GM12864 (cell line): ENCODE measurements at places on chromosomes 2 and 18.

- DNase-seq, result no peak
These were observed 448.3 kb downstream of the SOX11 start for GRCh38 chr2:6140509-6140908.

GRCh38 chr2:176683618-176684111 lies 414.4 kb downstream of the MTX2 start:
- no peak for DNase-seq

DNA sequence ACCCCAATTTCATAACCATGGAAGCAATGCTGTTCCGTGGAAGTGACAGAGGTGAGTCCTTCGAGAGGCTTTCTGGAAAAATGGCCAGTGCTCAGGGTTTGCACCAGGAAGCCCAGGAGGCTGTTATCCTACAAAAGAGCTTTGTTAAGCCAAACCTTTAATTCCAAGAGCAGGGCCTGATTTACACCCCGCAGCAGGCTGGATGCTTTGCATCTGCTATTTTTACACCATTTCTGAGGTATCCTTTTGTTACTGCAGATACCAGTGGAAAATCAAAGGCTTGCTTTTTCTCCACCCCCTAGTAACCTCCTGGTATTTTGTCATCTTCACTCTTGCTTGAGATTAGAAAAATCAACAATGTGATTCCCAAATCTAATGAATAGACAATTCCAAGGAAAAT lies 380.6 kb downstream of the SOX11 start:
- DNase-seq, result no peak

GRCh38 chr2:98747888-98748287 lies 17.0 kb upstream of the MGAT4A start:
- DNase-seq, result no peak

DNA sequence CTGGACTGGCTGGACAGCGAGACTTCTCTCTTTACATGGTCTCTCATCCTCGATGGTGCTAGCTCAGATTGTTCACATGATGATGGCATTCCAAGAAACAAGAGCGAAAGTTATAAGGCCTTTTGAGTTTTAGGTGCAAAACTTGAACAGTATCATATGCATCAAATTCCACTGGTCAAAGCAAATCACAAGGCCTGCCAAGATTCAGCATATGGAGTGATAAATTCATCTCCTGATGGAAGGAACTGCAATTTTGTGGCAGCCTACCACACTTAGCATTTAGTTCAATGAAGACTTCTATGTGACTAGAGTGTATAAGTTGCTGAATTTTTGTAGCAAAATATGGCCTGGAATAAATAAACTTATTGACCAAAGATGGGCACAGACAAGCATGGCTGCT lies 194.0 kb upstream of the EPC2 start:
- no peak for DNase-seq

DNA sequence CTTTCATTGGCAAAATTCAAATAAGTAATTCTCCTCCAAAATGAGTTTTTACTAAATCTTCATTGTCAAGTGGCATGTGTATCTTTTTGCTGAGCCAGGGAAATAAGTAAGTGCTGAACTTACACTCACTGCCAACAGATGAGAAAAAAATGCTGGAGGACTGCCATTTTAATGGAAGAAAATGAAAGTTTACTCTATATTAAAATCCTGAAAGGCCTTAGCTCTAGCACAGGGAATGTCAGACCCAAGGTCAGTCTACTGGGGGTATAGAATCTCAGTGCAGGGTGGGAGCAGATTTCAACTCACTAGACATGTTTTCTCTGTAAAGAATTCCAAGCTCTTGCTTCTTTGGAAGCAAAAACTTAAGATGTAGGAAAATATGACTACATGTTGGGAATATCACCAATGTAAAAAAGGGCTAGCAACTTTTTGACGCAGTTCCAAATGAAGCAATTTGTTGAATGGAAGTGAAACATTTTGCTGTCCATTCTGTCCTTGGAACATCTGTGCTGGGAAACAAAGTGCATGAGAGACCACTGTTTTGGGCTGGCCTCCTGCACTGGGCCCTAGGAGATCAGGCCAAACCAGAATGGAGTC lies 127.0 kb downstream of the ST6GAL2 start:
- DNase-seq, result no peak

GRCh38 chr2:159976527-159977160 lies 85.8 kb downstream of the PLA2R1 start:
- no peak for DNase-seq

GRCh38 chr2:15178946-15179345 lies 382.2 kb downstream of the NBAS start:
- DNase-seq, result no peak

- no peak for DNase-seq
These were observed 2.9 kb upstream of the CIDEA start for GRCh38 chr18:12251311-12251710.

DNA sequence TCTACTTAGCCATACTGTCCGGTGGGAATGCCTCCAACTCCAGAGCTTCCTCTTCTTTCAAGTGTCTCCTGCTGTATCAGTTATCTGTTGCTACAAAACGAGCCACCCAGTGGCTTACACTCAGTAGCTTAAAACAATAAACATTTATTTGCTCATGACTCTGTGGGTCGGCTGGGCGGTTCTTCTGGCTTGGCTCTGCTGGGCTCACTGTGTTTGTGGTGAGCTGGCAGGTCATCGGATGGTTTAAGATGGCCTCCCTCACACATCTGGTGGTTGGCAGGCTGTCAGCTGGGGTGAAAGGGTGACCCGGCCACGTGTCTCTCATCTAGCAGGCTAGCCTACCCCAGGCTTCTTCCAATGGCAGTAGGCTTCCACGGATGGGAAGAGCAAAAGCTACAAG lies 122.4 kb upstream of the SLC1A4 start:
- no peak for DNase-seq

GRCh38 chr2:96103187-96103601 lies 13.2 kb downstream of the ADRA2B start:
- no peak for DNase-seq

GRCh38 chr2:7010391-7011054 lies 93.3 kb downstream of the RNF144A start:
- DNase-seq, result no peak

GRCh38 chr2:10360850-10361588 lies 58.3 kb downstream of the HPCAL1 start:
- no peak for DNase-seq

GRCh38 chr2:190512539-190513095 lies 21.9 kb downstream of the NEMP2 start:
- no peak for DNase-seq

DNA sequence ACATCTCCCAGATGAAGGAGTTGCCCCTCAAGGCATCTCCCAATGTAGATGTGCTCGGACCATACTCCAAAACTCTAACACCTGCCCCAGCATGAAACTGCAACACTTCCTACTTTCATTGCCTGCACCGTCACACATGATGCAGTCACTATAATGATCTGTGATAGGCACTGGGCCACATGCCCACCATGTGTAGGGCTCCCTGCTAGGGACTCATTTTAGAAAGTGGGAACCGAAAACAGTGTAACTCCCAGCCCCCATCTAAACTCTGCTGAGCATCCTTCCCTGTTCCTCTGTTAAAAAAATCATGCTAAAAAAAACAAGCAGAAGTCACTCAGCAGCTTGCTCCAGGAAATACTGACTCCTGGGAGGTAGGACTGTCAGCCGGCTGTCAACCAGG lies 496.1 kb upstream of the RAB6C start:
- DNase-seq, result peak; percentile 42

GRCh38 chr2:109209412-109209811 lies 80.4 kb downstream of the SH3RF3 start:
- DNase-seq, result no peak

DNA sequence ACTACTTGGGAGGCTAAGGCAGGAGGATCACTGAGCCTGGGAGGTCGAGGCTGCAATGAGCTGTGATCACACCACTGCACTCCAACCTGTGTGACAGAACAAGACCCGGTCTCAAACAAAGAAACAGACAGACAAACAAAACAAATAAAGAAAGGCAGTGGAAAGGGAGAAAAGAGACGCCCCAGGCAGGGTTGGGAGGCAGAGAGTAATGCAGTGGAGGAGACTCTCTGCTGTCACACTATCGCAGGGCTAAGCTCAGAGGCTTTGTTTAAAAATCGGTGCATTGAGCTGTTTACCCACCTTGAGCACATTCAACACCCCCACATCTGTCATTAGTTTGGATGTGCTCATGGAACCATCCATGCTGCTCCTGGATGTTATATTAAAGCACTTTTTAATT lies 84.2 kb upstream of the RMP24 start:
- DNase-seq, result no peak

GRCh38 chr18:72107647-72108383 lies 436.3 kb downstream of the CBLN2 start:
- DNase-seq, result no peak

DNA sequence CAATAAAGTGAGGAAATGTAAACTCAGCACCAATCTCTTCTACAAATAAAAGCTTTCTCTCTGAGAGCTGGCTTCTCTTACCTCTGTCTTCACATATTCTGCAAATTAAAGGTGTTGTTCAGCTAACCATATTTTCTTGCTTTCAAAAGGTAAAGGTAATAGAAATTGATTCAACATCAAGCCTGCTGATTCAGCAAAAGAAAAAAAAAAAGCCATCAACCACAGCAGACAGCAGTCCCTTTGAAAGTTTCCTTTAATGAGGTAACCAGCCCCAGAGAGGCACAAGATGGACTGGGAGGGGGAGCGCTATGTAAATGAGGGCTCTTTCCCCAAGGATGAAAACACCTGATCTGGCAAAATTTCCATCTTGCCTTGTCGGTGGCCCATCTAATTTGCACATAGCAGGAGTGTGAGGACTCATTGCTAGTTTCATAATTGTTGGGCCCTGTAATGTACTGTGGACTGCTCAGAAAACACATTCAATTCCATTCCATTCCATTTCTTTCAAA lies 154.9 kb upstream of the SOX11 start:
- DNase-seq, result no peak

DNA sequence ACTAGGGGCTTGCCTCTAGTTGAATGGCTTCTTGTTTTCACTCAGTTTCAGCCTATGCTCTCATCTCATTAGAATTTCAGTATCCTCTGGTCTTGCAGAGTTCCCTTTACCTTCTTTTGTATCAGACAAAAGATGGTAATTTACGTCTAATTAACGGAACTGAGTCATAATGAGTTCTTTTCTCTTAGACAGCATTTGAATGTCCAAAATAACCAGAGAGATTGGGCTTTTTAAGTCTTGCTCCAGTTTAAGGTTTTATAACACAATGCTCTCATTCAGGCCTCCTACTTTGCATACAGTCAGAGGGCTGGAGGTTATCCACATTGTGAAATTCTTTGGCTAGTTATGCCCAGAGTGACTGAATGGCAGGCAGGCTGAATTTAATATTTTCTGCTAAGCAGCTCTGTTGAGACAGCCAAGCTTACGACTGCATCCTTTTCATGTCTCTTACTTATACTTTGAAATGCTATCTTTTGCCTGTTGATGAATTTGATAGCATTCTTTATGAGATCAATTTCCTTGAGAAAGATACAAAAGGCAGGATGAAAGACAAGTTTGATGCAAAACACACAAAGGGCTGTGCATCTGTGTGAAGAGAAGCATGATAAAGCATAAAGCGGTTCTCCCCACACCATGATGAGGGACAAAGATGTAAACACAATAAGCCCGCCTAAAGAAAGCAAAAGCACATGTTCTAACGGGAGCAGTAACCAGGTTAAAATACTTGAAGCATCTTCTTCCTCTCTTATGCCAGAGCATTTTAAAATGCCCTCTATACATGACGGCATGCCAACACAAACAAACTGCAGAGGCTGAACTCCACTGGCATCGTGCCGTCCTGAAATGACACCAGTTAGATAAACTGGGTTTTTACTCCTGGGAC lies 90.0 kb downstream of the CDH2 start:
- no peak for DNase-seq

GRCh38 chr2:51718881-51719280 lies 686.9 kb upstream of the NRXN1 start:
- DNase-seq, result no peak

DNA sequence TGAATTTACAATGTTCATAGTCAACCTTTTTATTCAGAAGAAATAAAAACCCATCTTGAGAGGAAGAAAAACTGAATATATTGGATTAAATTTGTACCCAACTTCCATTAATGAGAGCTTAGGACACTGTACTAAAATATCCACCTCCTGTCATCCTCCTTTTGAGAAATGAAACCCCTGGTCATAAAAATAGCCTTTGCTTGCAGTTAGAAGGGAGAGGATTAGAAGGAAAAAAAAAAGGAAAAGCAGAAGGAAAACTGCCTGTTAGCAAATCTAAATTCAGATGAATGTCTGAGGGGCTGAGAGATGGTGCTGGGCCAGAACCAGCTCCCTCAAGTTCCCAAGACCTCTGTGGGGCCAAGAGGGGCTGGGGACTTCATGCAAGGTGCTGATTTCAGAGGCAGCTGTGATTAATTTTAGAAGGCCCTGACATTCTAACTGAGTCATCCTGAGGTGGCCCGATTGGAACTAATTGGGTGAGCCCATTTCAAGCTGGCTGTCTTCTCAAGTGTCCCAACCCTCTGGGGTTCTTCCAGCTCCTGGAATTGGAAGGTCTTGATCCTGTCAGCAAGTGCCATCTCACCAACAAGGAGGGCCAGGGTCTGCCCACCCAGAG lies 38.4 kb upstream of the BIN1 start:
- DNase-seq, result no peak

- DNase-seq, result no peak
These were observed 479.4 kb upstream of the ZEB2 start for GRCh38 chr2:144999071-144999875.

DNA sequence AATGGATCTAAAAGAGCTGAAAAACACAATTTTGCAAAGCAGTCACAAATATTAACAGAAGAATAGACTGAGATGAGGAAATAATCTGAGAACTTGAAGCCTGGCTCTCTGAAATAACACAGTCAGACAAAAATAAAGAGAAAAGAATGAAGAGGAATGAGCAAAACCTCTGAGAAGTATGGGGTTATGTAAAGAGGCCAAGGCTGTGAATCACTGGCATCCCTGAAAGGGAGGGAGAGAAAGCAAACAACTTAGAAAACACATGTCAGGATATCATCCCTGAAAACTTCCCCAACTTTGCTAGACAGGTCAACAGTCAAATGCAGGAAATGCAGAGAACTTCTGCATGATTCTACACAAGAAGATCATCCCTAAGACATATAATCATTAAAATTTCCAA lies 73.5 kb upstream of the LHCGR start:
- no peak for DNase-seq

DNA sequence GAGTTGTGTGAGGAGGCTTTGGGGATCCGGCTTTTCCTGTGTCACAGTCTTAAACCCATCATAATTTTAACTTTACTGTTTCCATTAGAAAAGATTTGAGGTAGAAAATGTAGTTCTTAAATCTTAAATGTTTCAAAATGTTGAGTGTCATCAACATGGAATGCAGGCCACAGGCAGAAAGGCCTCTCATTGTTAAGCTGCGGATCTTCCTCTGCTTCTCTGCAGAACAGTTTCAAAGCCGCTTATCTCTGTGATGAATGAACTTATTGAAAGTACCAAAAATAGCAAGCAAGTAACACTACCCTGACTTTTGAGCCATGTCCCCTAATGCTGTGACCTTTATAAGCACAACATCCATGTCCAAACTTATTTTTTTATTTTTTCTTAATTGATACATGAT lies 1645.8 kb downstream of the DPP10 start:
- no peak for DNase-seq

- no peak for DNase-seq
These were observed 26.9 kb downstream of the RMC1 start for GRCh38 chr18:23530195-23530594.

GRCh38 chr2:206274434-206275311 lies at the start of gene ZDBF2:
ZDBF2 (plus strand) TSS chr2:206274663; CDS start chr2:206281850, 7,187 bp downstream.
- DNase-seq, result no peak
